NCI-H187 treated with DMSO at 0.1 percent for 48 hours (cell line): ENCODE measurements at places on chromosomes 5 and 9.
A peak's percentile ranks its signal among the peaks of the same experiment; 100 is the strongest.

DNA sequence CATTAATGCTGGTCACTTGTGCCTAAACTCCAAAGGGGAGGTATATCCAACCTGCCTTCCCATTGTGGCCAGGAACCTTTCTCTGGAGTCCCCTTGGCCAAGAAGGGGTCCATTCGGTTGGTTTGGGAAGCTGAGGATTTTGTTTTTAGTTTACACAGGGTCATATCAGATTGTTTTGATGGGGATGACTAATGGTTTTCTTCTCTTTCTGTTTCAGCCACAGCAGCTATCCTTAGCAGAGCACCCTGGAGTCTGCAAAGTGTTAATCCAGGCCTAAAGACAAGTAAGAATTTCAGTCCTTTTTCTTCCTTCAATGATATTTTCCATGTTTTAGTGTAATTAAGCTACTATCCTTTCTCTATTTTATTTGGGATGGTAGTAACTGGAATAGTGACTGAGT is 127.8 kb upstream of the CCDC152 start:
- DNase-seq = no peak

- DNase-seq = no peak
These were observed 404.8 kb downstream of the ARHGEF28 start for GRCh38 chr5:74030821-74031220.

- DNase-seq = no peak
These were observed 163.9 kb downstream of the ZNF608 start for GRCh38 chr5:124582561-124582840.

- DNase-seq = no peak
These were observed 190.5 kb downstream of the PCSK1 start for GRCh38 chr5:96242571-96242970.

DNA sequence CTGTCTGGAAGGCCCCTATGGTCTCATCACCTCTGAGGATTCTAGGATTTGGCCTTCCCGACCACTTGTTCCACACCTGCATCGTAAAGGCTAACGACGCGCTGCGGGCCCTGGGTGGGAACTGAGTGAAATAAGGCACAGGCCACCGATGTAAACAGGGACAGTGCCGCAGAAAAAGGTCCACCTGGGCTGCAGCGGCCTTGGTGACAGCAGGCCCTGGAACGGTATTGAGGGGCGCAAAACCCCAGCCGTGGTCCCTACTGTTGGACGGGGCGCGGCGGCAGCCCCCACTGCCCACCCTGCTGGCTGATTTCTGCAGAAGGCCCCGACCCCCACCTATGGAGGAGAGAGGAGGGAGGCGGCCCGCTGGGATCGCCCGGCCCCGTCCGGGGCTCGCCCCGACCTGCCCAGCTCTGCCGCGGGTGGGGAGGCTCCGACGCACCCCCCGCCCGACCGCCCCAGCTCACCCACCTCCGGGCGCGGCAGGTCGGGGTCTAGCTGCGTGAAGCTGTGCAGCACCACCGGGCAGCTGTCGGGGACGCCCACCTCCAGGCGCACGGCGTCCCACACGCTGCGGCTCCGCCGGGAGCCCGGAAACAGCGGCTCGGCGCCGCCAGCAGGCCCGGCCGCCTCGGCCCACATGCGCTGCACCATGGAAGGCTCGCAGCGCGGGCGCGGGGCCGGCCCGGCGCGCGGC is 391 bp downstream of the RALGDS start:
- DNase-seq = no peak

DNA sequence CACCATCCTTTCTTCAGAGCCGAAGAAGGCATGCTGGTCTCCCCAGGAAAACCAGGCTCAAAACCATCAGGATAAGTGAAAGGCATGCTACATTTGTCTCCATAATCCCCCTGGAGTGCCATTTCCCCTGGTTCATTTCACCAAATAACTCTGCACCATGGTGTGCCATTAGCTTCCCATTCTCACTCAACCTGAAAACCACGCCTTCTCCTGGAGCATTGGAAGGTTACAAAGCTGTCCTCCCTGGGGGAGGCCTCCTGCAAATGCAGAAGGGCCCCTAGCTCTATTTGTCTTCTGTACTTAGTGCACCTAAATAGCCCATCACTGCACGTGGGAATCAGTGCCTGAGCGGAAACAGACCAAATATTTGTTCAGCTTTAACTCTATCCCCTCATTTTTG is 90.2 kb upstream of the ICE1 start:
- DNase-seq = peak; percentile 80

DNA sequence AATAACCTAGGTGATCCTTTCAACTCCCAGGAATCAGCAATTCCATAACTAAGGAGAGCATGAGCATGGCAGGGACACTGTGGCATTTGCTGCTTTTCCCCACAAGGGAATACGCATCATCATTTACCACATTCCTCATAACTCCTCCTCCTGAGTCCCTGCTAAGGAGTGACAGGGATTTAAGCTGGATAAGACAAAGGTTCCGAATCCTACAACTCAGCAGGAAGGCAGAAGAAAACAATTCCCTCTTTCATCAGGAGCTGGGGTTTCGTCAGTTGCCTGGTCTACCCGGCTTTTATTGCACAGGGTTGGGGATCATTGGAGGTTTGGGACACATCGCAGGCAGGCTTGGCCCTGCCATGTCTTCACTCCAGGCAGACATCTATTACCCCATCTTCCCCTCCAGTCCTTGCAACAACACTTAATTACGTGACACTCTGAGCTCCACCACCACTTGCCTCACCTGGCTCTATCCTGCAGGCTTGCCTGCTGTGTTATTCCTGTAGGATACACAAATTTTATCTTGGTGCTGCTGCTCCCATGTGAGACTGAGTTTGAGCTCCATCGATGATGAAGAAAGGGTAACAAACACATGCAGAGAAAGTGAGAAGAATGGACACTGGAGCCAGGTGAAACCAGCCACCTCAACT is 563.0 kb upstream of the KLF4 start:
- DNase-seq = no peak

DNA sequence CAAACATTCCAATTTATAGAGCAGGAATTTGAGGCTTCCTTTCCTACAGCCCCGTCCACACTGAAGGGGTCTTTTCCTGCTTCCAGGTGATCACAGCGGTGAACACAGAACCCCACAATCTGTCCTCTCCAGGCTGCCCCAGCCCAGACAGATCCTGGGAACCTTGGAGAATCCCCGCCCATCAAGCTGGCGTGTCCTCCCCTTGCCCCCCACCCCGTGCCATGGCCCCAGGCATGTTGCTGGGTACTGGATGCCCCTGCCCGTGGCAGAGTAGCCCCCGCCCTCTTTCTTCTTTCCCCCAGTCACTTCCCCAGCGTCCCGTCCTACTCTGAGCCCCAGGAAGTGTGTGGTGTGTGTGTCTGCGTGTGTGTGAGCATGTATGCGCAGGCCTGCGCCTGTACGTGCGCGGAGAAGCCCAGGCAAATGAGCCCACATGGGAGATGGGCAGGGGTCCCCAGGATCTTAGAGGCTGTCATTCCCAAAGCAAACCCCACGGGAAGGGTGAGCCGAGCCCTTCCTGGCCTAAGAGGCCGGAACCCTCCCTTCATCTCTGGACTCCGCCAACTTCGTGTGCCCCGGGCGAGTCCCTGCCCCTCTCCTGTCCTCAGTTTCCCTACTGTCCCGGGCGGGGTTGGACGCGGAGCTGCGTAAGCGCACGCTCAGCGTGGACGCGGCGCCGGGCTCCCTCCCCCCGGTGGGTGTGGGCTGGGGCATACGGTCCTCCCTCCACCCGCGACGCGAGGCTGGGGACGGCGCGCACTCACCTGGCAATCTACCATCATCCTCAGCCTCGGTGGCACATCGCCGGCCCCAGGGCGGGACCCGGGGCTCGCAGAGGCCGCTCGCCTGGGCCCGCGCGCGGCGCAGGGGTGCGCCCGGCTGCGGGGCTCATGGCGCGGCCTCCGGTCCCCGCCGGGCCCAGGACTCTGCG is 15.2 kb downstream of the GBGT1 start:
- no peak for DNase-seq

GRCh38 chr5:16564248-16564867 is 52.4 kb downstream of the RETREG1 start:
- no peak for DNase-seq

- DNase-seq = no peak
These were observed 87.5 kb downstream of the TTLL11 start for GRCh38 chr9:122005597-122005996.

DNA sequence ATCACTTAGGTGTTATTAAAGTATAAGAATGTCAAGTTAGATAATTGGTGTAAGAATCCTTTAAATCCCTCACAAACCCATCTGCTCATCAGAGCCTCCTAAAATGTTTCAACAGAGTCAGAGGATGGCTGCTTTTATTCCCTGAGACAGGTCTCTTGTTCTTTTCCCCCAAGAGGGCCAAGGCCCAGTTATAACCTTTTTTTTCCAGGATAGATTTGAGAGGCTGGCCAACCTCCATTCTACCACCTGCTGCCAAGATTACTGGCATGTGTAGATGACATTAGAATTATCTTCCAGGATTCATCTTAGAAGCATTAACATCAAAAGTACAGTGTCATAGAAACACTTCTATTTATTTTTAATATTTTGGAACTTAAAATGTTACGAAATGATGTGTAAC is 305.1 kb downstream of the TRPM3 start:
- no peak for DNase-seq

GRCh38 chr9:134488331-134489280 is 153.0 kb upstream of the COL5A1 start:
- no peak for DNase-seq

DNA sequence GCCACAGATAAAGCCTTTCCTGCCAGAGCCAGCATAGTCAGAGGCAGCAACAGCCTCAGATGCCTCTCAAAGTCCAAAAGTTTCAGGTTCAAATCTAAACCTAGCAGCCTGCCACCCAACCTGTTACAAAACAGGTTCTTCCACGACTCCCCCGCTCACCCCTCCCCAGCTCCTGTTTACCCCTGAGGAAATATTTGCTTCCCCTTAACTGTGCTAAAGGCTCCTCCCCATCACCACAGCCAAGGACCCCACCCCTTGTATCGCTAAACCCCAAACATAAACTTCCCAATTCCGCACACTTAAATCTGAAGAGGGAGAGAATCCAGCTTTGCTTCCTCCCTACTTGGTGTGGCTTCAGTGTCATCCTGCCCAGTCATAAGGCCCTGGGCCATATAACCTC is 15.4 kb upstream of the VDAC1 start:
- DNase-seq = no peak

DNA sequence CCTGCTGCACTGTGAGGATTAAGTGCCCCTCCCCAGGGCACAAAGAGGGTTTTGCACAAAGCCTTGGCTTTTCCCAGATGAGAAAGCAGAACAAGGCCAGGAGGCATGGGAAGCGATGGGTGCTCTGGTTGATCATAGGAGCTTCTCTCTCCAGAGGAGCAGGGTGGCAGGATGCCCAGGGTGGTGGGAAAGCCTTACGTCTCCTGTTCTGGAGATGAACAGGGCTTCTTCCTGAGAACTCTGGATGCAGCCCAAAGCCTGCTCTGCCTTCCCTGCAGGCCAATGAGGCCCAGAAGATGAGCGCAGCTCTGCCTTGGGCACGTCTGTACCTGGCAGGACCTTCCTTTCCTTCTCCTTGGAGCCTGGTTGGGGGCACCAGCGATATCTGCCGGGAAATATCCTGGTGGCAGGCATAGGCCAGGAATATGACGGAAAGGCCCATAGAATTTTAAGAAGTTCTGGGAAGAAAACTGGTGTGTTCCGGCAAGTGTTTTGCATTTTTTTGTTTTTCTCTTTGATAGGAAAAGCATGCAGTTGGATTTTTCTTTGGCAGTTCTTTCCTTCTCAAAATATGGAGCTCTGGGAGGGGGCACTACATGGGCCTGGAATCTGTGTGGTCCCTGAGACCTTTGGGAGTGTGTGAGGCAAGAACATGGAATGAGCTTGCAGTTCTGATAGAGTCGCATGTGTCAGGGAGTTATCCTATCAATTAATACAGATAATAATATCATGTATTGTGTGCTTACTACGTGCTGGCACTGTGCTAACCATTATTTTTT is 253.2 kb upstream of the KLF4 start:
- no peak for DNase-seq

DNA sequence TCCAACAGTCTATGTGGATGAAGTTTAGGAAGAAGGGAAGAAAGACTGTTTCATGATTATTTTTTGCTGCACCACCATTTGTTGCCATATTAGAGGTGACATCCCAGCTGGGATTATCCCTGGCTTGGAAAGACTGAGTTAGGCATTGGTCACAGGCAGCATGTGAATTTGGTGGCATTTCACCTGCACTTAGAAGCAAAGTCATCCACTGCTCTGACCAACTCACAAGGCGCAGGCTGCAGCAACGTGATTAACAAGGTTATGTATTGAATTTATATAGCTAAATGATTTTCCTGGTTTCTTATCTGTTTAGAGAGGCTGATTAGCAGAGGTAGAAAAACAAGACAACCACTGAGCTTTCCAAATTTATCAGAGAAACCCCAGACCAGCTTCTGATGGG is 2.7 kb downstream of the FYB1 start:
- no peak for DNase-seq

- DNase-seq = no peak
These were observed 37.1 kb upstream of the TNC start for GRCh38 chr9:115155037-115155436.
